ENCODE measurements at places on chromosomes 12 and 14.

- no peak for DNase-seq
Measured at GRCh38 chr12:6747216-6747615, 5.7 kb downstream of the MLF2 start.

- DNase-seq, result no peak
Measured at GRCh38 chr12:31801872-31802271, 73.1 kb upstream of the AMN1 start.

- DNase-seq, result no peak
Measured at GRCh38 chr12:76942267-76942666, 63.4 kb upstream of the CSRP2 start.

DNA sequence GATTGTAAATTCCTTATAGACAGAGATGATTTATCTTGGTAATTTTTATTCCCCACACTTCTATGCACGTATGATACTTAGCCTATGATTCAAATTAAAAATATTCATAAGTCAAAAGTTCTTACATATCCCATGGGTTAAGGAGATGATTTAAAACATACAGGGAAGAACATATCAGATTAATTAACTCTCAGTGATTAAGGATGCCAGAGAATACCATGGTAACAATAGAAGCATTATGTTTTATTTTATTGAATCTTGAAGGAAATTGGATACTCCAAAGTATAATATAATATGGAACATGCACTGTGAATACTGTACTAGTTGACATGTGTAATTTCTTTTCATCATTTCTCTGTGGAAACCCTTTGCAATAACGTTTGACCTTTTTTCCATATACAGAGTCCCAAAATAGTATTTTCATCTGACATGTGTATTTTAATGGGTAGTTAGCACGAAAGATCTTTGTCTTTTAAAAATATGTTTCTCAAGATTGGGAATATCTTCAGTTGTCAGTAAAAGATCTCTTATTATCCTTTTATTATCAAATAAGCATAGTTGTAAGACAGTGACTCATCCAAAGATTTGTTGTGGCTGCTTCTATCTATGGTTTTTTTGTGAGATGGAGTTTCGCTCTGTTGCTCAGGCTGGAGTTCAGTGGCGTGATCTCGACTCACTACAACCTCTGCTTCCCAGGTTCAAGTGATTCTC, 166.7 kb downstream of the RAD51B start:
- DNase-seq, result no peak

- peak; percentile 63 for DNase-seq
Measured at GRCh38 chr14:99271951-99272631, at the start of gene BCL11B. Gene BCL11B (minus strand): TSS chr14:99272197. CDS start chr14:99271218, 979 bp downstream.

DNA sequence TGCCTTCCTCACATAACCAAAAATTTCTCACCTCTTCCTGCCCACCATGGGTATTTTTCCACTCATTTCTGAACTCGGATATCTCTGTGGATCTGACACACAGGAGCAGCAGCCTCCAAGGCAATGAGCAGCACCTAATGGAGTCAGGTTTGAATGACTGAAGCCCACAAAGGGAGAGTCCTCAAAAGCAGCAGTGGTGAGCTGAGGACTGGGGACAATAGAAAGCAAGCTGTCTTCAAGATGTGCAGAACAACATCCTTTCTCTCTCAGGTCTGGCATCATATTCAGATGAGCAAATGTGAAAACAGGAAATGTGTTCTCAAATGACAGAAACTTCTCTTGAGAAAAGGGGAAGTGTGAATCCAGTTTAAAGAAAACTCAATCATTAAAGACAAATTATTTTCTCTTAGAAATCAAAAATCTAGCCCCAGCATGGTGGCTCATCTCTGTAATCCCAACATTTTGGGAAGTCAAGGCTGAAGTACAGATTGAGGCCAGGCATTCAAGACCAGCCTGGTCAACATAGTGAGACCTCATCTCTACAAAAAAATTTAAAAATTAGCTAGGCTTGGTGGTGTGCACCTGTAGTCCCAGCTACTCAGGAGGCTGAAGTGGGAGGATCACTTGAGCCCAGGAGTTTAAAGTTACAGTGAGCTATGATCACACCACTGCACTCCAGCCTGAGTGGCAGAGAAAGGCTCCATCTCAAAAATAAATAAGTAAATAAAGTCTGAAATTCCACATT, 54.2 kb downstream of the C12orf42 start:
- DNase-seq, result no peak

GRCh38 chr14:61417141-61417540, 95.8 kb downstream of the PRKCH start:
- DNase-seq, result no peak

GRCh38 chr12:117155278-117156060, 34.8 kb downstream of the FBXO21 start:
- no peak for DNase-seq

DNA sequence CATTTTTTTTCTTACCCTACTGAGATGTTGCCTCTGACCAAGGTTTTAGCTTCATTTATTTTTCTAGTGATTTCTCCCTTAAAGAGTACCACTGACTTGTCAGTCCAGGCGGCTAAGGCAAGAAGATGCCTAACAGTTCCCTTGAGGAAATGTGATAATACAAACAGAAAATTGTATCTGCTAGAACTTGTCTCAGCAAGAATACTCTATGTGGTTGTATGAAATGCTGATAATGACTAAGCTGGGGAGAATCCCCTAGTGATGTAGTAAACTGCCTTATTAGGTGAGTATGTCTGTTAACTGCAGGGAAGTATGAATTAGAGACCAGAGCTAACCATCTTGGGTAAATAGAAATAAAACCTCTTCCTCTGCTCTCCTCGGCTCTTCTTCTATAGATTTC, 6.7 kb downstream of the C12orf54 start:
- peak; percentile 11 for DNase-seq

- no peak for DNase-seq
Measured at GRCh38 chr14:56720703-56721460, 89.4 kb downstream of the OTX2 start.

DNA sequence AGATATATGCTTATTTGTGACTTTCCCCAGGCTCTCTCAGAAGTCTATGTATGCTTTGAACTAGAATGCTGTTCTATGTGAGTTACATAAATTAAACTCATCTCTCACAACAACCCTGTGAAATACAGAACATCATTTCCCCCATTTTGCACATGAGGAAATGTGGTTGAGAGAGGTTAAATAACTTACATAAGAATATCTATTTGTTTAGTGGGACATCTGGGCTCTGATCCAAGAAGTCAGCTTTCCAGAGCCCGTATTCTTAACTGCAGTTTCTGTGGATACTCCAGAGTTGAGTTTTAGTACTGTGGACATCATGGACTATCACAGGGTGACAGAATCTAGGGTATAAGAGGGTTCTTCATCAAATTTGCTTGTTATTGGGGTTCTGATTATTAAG, 242.5 kb upstream of the ARHGAP5 start:
- peak; percentile 50 for DNase-seq

DNA sequence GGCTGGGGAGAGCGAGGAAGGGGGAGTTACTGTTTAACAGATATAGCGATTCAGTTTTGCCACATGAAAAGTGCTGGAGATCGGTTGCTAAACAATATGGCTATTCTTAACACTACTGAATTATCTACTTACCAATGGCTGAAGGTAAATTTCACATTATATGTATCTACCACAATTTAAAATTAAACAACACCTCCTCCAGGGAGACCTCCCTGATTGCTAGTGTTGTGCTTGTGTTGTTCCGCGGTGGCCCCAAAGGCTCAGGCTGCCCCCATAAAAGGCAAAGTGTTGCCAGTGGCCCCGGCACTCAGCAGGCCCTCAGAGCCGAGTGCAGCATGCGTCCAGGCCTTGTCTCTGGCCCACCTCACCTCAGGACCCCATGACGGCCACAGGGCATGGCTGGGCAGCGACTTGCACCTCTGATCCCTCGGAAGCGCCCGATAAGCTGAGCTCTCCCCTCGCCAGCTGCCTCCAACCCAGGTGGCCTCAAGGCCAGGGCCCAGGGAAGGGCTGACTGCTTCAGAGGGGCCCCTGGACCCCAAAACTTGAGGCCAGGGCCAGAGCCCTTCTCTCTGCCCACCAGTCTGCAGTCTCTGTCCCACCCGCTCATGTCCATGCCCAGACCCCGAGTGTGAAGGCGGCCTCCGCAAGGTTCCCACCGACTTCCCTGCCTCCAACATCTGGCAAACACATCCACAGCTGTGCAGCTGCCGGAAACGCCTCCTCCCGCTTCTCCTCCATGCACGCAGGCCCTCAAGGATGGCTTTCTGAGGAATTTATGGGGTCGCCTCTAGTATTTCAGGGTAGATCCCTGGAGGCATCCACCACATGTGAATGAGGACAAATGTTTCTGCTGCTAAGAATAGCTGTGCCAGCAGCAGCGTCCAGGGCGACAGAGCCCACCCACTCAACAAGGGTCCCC, 60.0 kb downstream of the NCOR2 start:
- DNase-seq, result peak; percentile 87

DNA sequence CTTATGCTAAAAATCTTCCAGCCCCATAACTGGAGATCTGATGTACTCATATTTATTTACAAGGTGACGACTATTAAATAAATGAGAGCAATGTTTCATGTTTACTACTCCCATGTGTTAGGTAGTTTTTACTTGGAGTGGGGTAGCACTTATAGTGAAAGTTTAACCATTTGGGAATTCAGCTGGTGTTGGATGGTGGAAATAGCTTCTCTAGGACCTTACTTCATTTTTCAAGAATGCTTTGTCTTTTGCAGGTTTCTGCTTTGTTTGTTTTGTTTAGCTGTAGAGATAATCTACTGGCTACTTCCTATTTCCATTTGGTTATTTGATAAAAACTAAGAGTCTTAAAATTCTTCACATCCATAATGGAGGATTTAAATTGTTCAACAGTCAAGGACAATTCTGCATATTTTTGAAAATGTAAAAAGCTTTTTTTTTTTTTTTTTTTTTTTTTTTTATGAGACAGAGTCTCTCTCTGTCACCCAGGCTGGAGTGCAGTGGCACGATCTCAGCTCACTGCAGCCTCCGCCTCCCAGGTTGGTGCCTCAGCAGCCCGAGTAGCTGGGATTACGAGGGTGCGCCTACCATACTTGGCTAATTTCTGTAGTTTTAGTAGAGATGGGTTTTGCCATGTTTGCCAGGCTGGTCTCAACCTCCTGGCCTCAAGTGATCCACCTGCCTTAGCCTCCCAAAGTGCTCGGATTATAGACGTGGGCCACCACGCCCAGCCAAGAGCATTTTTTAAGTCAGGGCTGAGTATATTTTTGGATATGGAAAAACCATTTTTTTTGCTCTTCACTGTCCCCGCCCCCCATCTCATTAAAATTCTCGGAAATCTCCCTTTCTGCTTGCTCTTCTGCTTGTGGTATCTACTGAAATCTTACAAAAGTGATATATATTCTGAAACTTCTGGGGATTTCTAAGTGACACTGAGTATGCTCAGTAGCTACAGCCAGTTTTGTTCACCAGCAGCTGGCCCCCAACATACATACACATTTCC, 1.4 kb upstream of the ABCD2 start:
- no peak for DNase-seq

DNA sequence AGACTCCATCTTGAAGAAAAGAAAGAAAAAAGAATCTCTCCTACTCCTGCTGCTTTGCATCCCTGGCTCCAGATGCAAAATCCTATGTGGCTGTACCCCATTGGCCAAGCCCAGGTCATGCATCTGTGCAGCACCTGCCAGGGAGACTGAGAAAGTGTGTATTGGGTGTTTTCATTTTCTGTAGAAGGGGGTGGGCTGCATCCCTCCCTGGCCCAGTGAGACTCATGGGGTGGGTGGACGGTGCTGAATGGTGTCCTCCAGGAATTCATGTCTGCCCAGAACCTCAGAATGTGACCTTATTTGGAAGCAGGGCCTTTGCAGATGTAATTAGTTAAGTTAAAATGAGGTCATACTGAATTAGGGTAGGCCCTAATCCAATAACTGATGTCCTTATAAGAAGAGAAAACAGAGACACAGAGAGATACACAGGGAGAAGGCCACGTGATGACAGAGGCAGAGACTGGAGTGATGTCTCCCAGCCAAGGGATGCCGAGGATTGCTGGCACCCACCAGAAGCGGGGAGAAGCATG, 23.2 kb downstream of the MOAP1 start:
- DNase-seq, result no peak

DNA sequence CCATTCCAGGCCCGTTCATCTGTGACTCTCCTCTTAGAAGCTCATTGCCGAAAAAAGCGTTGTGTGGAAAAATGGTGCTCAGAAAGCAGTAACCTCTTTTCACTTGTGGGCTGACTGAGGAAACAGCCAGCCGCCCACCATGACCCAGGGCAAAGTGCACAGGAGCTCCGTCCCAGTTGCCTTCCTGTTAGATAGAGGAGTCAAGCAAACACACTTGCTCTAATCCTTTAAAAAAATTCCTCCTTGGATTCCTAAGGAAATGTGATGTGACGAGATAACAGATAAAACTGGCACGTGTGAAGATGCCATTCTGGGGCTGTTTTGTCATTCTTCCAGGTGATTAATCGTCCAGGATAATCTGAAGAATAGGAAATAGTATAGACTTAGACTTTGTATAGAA, 396.8 kb upstream of the DDHD1 start:
- no peak for DNase-seq

GRCh38 chr12:132828706-132829534, at the start of gene GOLGA3:
Gene GOLGA3 (minus strand): TSS chr12:132828869. CDS start chr12:132822128, 6,741 bp downstream.
- DNase-seq, result peak; percentile 84

DNA sequence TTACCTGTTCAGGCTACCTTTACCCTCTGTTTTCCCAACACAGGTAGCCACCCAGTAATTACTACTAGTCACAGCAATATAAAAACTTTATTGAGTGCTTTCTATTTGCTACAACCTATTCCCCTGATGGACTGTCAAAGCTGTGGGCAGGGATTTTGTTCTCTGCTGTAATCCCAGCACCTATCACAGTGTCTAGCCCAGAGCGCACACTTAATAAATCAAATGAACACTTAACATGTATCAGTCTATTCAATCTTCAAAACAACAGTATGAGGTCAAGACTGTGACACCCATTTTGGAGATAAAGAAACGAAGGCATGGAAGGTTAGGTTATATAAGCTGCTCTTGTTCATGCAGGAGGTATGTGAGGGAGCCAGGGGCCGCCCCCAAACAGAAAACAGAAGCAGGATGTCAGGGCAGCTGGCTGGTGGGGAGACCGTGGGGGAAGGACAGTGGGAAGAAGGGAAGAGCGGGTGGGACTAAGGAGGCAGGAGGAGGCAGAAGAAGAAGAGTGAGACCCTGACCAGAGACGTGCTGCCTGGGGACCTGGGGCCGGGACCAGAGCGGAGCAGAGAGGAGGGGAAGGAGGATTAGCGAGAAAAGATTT, 1.7 kb downstream of the TNFRSF1A start:
- no peak for DNase-seq

GRCh38 chr12:131494741-131495524, 216.0 kb upstream of the SFSWAP start:
- DNase-seq, result no peak

DNA sequence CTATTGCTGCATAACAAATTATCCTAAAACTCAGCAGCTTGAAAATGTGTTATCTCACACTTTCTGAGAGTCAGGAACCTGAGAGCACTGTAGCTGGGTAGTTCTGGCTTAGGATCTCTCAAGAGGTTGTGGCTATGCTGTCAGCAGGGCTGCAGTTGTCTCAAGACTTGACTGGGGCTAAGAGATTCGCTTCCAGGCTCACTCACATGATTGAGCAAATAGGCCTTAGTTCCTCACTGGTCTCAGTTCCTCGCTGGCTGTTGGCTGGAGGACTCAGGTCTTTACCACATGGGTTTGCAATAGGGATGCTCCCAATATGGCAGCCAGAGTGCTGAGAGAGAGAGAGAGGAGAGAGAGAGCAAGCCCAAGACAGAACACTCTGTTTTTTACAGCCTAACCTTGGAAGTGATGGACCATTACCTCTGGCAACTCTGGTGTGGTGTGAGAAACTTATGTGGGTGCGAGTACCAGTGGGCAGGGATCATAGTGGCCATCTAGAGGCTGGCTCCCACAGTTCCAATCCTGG, 15.9 kb upstream of the DHRS2 start:
- DNase-seq, result no peak

GRCh38 chr14:41925409-41925808, 318.7 kb downstream of the LRFN5 start:
- DNase-seq, result peak; percentile 8
